ENCODE measurements at places on chromosomes 5 and 9.

- no peak for DNase-seq
Observed at GRCh38 chr5:144122641-144123040, 47.8 kb downstream of the YIPF5 start.

DNA sequence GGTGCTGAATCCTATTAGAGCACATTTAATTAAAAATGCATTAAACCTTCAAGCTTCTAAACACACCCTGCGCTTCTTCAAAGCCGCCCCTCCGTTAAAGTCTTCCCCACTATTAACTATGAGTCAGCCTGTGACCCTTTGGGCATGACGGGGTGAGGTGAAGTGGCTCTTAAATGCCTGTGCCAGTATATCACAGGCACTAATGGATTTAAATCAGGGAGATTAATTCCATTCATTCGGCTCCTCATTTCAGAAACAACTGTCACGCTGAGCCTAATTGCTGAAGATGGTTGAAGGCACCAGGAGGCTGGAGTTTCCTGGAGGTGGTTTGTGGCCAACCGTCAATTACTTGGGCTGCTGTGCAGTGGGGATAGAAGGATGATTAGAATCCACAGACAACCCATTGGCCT, 192.6 kb upstream of the MSX2 start:
- no peak for DNase-seq

GRCh38 chr9:120153258-120153657, 426.7 kb downstream of the CDK5RAP2 start:
- DNase-seq: no peak

DNA sequence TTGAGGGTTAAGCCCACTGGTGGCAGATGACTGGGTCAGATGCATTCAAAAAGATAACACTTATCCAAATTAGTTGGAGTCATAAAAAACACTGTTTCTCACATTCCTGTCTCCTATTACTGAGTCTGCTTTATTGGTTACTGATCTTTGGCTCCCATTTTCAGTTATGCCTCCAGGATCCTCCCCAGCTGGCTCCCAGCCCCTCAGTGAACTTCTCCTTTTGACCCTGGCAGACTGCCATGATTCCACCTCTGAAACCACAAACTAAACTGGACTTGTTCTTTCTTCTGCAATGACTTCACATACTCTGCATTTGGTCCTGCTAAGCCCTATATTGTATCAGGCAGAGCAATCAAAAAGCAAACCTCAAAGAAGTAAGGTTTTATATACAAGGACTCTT, 860.8 kb upstream of the DMAC1 start:
- DNase-seq: peak; percentile 3

DNA sequence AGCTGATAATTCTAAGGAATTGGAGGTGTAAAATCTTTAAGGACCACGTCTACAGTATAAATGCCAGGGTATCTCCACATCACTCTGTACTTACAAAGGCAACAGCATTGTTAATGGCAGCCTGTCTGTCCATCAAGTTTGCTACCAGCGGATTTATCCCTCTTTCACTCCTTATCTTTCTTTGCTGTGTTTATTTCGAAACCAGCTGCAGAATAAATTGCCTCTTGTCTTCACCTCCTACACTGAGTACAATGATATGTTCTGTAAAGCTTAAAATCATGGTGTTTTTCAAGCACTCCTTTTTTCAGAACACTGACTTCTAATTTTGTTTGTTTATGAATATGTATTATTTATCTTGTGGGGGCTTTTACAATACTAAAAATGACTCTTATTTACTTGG, 1088.1 kb downstream of the NR2F1-AS1 start:
- no peak for DNase-seq

- DNase-seq: peak; percentile 44
Observed at GRCh38 chr9:16029046-16029615, 476.3 kb downstream of the CCDC171 start.

GRCh38 chr5:77168161-77168878, 42.2 kb upstream of the PDE8B start:
- DNase-seq: peak; percentile 28

DNA sequence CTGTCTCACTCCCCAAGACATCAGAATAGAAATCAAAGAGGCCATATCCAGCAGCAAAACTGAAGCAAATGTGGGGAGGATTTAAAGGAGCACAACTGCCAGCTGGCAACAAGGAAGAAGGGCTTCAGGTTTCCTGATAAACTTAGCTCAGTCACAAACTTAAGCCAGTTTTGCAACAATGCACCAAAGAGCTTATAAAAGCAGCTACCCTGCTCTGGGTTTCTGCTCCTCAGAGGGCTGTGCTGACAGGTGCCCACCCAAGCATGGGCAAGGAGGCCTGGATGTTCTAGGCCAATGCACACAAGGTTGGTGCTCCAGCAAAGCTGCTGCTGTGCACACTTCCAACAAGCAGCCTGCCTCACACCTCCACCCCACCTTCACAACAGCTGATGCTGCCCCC, 132.9 kb downstream of the SIL1 start:
- no peak for DNase-seq

GRCh38 chr5:69134126-69134525, 32.8 kb upstream of the CCNB1 start:
- no peak for DNase-seq

- no peak for DNase-seq
Observed at GRCh38 chr5:10118150-10118549, 131.5 kb downstream of the ATPSCKMT start.

DNA sequence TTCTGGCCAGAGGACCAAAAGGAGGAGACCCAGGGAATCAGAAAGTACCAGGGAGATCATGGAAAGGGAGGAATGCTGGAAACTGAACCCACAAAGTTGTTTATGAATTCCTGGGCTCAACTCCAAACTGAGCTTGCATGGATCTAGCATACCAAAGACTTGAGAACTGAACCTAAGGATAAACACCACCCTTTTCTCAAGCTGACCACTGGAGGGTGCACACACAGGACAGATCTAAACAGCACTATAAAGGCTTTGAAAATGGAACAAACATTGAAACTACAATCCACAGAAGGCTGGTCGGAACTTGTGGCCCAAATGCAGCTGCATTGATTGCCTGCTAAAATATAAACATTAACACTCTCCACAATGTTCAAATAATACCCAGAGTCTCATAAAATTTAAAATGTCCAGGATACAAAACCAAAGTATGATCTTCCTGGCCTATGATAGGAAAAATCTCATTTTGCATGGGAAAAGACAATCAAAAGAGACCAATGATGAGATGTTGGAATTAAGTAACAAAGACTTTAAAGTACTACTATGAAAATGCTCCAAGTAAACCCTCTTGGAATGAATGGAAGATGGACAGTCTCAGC, 15.6 kb upstream of the IRF1 start:
- peak; percentile 83 for DNase-seq

GRCh38 chr9:116232424-116233159, 79.0 kb downstream of the PAPPA start:
- no peak for DNase-seq

GRCh38 chr9:119844431-119844830, 475.2 kb upstream of the BRINP1 start:
- DNase-seq: no peak

GRCh38 chr5:158354958-158355357, 496.0 kb upstream of the CLINT1 start:
- DNase-seq: no peak

- DNase-seq: no peak
Observed at GRCh38 chr5:161660806-161661205, 24.7 kb upstream of the GABRA6 start.
